ENCODE measurements at places on chromosomes 3 and 15. TPM values are rescaled to one million over a fixed set of nuclear protein-coding genes. Genes with fewer than 3 reads are reported as not detected.

- DNase-seq = no peak
Measured at GRCh38 chr3:40858364-40859115, 333.8 kb downstream of the ZNF621 start.

GRCh38 chr3:38552364-38552763 lies 56.2 kb downstream of the EXOG start:
- DNase-seq = no peak

GRCh38 chr15:68479870-68480269 lies 47.9 kb upstream of the ITGA11 start:
- peak; percentile 12 for DNase-seq

- peak; percentile 69 for DNase-seq
Measured at GRCh38 chr15:49103002-49103401, 52.4 kb downstream of the COPS2 start.

DNA sequence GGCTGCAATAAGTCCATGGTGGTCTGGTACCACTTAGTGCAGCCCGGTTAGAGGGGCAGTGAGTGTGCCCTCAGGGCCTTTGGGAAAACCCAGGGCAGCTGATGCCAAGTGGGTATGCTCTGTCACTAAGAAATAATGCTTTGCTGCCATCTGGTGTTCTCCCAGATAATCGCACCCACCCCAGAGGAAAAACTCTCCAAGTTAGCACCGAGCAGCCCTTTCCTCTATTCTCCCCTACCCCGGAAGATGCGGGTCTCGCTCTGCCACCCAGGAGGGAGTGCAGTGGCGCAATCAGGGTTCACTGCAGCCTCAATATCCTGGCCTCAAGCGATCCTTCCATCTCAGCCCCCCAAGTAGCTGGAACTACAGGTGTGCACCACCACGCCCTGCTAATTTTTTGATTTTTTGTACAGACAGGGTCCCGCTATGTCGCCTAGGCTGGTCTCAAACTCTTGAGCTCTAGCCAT lies 21.3 kb upstream of the DAPK2 start:
- DNase-seq = peak; percentile 44

DNA sequence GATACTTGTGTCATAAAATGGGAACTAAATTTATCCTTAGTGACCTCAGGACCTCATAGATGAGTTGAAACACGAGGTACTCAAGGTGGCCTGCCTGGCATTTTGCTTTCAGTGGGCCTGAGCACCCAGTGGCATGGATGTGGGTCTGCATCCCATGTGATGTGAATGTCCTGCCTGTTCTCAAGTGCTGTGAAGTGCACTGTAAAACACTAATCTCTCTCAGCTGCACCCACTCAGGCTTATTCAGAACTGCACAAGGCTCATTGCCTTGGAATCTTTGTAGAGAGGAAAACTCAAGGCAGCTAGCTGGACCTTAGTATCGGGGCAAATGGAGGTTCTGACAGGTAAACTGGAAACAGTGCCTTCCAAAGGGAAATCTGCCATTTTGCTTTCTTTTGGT lies 767.0 kb downstream of the TUSC7 start:
- DNase-seq = no peak

GRCh38 chr15:96058103-96058851 lies 272.2 kb upstream of the NR2F2 start:
- DNase-seq = no peak

GRCh38 chr15:27679731-27680471 lies 419.2 kb downstream of the OCA2 start:
- no peak for DNase-seq

DNA sequence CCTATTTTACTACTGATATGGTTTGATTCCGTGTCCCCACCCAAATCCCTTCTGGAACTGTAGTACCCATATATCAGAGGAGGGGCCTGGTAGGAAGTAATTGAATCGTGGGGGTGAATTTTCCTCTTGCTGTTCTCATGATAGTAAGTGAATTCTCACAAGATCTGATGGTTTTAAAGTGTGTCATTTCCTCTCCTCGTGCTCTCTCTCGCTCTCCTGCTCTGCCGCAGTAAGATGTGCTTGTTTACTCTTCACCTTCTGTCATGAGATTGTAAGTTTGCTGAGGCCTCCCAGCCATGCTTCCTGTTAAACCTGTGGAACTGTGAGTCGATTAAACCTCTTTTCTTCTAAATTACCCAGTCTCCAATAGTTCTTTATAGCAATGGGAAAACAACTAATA lies 81.2 kb upstream of the ZBTB20 start:
- peak; percentile 45 for DNase-seq

Gene ST3GAL6
- total RNA-seq = 1.4 TPM

Data from IMR-90 (cell line).